ENCODE measurements at places on chromosomes 11 and 22.
A peak's percentile ranks its signal among the peaks of the same experiment; 100 is the strongest.

DNA sequence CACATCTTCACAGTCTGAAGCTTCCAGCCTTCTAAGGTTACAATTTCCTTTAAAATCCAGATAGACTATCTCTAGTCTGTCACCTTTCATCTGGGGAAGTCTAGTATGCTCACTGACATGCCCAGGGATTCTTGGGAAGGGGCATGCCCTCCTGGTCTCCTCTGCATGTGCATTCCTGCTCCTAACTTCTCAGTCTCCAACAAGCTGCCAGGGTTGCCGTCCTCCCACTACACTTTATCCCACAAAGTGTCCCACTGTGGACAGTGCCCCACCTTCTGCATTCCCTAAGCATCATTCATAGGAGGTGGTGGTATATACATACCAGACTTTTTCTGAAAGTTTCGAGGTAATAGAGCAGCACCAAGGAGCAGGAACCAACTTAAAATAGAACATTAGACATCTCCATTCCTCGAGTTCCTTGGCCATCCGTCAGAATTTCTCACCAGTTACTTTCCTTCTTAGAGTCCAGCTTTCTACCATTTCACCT is 28.7 kb downstream of the EIF3F start:
- no peak for DNase-seq

DNA sequence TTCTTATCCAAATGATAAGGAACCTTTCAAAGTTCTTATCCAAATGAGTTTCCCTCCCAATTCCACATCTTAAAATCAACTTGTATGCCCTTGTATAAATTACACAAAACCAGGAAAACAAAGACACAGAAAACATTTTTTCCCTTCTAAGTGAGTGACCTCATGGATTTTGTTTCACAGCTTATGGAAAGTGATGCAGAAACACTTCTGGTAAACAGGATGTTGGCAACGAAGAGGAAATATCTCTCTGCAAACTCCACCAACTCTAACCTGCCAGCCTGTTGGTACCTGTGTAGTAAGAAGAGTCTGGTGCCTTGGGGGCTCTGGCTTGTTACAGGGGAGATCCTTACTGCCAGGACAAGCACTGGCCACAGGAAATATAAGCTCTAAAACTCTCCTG is 57.0 kb downstream of the CELSR1 start:
- no peak for DNase-seq

DNA sequence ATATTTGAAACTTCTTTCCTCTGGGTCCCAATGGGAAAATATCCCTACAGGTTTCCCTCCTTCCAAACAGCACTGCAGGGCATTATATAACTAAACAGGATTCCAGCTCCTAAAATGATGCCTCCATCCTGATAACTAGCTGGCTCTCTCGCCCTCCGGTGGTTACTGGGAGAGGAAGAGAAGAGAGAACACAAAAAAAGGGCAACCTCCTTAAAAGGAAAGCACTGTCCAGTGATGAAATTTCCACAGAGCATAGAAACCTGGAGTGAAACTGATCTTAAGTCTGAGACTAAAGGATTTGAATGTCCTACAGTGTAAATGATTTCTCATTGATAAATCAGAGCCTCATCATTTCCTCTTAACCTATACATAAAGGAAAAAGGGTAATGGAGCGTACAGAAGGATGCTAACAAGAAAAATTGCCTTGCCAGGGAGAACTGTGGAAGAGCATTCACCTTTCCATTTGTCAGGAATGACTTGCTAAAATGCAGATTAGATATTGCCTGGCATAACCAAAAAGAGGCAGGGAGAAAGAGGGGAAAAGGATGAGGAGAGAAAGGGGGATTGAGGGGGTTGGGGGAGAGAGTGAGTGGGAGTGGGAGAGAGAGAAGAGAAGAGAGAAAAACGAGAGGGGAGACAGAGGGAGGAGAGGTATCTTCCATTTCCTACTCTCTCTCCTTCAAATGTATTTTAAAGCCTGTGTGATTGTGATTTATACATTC is 121.3 kb downstream of the APOL5 start:
- DNase-seq, result peak; percentile 50

- DNase-seq, result no peak
These were observed 96.3 kb downstream of the AMBRA1 start for GRCh38 chr11:46497498-46497897.

- no peak for DNase-seq
These were observed 407.8 kb upstream of the NARS2 start for GRCh38 chr11:78982473-78982872.

- no peak for DNase-seq
These were observed 9.0 kb upstream of the ATG16L2 start for GRCh38 chr11:72805216-72805615.

- DNase-seq, result no peak
These were observed 56.3 kb downstream of the CD82 start for GRCh38 chr11:44621784-44622183.

GRCh38 chr11:16935518-16936302 is 78.5 kb downstream of the PLEKHA7 start:
- DNase-seq, result peak; percentile 51

- DNase-seq, result no peak
These were observed 57.6 kb downstream of the IGLL5 start for GRCh38 chr22:22945195-22945594.

DNA sequence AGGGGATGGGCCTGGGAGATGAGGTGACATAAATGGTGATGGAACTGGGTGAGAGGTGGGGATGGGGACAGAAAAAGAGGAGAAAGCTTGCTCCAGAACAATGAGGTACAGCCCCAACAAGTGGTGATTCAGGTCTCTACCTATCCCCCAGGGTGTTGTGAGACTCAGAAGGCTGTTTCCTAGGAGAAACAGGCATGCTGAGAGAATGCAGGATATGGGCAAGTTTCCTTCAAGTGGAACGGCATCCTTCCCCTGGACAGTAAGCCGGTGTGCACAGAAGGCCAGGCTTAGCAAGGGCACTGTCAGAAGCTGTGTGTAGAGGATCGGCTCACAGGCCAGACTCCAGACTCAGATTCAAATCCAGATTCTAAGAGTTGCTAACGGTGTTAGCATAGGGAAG is 34.1 kb upstream of the CRTAM start:
- DNase-seq, result no peak

DNA sequence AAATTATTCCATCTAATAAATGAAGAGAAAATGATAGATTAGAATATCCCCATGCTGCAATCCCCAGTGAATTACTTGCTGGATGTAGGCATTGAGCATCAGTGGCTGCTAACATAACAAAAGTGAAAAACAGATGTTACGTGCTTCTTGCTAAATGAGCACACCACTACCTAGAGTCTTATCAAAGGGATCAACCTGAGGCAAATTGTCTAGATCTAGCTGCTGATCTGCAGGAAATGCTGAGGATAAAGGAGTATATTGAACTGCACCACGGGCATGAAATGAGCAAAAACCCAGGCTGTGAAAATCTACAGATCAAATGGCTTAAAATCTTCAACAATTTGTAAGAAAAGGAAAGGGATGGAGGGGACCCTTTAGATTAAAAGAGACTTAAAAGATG is 45.3 kb upstream of the SCUBE2 start:
- no peak for DNase-seq

GRCh38 chr11:24560324-24560723 is 63.5 kb downstream of the LUZP2 start:
- DNase-seq, result no peak

- no peak for DNase-seq
These were observed 603.9 kb upstream of the B3GAT1 start for GRCh38 chr11:135015966-135016365.

DNA sequence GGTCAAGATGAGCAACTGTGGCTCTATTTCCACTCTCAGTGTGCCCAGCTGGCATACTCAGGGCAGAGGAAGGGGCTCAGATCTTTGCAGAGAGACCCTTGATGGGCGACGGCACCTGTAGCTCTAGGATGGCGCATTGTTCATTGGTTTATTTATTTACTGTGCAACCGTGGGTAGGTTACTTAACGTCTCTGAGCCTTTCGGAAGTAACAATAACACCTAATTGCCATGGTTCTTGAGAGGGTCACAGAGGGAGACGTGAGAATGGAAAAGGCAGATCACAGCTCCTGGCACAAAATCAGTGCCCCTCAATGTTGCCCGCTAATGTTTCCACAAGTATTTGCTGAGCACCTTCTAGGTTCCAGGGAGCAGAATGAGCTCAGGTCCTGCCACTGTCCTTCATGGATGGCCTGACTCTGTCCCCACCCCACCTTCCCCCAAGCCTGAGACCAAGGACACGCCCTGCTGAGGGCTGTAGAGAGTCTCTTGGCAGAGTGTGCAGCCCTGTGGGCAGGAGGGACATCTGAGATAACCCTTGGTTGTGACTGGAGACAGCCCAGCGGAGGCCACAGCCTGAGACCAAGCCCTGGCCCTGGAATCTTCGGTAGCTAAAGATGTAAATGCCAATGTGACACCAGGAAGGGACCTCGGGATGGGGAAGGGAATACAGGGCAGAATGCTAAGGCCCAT is 780 bp upstream of the ALDH3B2 start:
- no peak for DNase-seq

DNA sequence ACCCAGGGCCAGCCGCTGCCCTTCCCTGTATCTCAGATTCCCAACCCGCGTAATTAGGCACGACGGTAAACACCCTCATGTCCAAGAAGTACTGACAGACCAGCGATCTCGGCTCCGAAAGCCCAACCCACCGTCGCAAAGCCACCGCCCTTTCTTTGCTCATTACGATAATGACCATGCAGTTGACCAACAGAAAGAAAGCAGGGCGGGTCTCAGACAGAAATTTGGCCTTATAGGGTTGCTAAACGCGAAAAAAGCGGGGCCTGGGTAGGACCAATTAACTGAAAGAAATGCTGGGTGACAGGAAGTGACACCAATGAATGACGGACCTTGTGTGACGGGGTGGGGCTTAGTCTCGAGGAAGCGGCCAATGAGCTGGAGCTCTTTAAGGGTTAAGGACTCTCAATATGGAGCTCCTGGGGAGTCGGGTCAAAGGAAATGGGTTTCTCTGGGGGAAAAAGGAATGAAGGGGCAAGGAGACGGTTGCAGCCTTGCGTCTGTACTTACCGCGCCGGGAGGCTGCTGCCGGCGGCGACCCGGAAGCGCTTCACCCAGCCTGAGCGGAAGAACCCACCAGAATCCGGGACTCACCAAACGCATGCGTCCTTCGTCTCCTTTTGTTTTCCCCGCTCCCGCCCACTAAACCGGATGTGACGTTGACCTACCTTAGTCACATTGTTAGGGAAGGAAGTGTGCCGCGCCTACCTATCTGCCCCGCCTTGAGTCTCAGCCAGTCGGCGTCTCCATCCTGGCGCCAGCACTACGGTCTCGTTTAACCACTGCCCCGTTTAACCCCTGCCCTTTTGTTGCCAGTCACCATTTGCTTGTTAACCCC is at the start of gene ANAPC15:
Gene ANAPC15 (minus strand): TSS at position 553 of the 835 bp plus-strand sequence. CDS start 1,419 bp downstream, outside the sequence.
- DNase-seq, result peak; percentile 100

- DNase-seq, result no peak
These were observed 32.4 kb upstream of the CLNS1A start for GRCh38 chr11:77669848-77670511.

- no peak for DNase-seq
These were observed 135.5 kb downstream of the NOX4 start for GRCh38 chr11:89355646-89356045.

GRCh38 chr11:131867457-131868257 is 497.2 kb downstream of the NTM start:
- peak; percentile 86 for DNase-seq

DNA sequence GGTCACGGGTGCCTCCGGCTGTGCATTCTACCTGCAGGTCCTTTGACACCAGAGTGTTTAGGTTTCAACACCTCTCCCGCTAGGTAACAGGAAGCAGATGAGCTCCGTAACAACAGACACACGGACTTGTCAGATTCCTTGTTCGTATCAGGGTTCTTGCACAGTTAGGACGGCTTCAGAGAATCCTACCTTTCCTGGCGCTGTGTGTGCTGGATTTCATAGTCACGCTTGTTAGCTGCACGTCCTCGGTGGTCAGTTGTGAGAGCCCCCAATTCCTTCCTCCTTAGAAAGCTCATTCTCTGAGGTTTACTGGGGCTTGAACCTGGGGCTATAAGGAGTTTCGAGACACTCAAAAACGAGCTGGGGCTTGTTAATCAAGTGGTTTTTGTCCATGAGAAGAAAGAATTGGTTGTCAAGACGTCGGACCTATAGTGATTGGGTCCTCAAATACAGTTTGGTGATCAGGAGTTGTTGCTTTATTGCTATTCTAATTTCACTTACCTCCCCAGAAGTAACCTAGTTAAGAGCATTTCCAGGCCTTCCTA is 664 bp downstream of the DDB2 start:
- DNase-seq, result no peak

DNA sequence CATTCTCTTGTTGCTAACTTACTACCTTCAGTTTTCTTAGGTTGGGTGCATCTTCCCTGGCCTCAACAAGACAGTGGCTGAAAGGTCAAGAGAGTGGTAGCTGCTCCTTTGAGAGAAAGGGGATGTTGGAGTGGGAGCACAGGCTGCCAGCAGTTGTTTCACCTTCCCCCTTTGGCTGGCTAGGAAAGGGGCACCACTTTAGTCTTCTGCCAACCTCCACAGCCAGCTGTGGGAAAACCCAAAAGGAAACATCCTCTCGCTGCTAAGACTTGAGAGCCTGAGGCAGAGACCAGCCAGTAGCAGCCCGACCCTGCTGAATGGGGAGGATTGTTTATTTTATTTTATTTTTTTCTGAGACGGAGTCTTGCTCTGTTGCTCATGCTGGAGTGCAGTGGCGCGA is 34.4 kb downstream of the MARK2 start:
- DNase-seq, result no peak

DNA sequence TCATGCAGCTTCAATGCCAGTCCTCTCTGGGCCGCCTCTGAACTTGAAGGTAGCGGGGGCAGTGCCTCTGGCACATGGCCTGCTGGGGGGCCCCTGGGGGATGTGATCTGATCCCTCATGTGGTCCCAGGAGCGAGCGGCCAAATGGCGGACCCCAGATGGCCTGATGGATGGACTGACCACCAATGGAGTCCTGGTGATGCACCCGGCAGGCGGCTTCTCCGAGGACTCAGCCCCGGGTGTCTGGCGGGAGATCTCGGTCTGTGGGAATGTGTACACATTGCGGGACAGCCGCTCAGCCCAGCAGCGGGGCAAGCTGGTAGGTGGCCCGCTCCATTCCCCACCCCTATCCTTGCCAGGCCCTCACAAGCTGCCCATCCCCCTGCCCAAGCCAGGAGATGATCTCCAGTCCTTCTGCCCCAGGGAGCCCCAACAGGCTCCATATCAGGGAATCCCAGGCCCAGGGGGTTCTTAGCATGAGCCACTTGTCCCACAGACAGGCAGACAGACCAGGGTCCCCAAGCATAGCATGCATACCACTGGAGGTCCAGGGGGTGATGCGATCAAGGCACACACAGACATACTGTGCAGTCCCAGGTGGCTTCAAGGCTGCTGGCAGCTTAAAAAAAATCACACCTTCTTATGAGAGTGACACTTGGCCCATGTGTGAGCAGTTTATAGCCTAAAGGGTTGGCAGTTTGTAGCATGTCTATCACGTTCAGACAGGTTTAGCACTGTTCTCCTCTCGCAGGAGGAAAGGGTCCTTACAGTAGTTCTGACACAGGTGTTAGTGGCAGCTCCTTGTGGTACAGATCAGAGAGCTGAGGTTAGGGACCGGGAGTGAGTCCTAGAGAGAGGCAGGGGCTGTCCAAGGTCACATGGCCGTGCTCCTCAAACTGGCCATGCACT is 6.4 kb upstream of the DPP3 start:
- DNase-seq, result no peak

All from retina (tissue), 1 donor.